Activated CD4-positive, alpha-beta T cell treated with anti-CD3 and anti-CD28 coated beads for 1 hour (primary cell): ENCODE measurements at places on chromosomes 11 and 22.

- no peak for DNase-seq
Observed at GRCh38 chr11:111472228-111472627, 40.0 kb downstream of the BTG4 start.

GRCh38 chr22:39558254-39558727 lies 12.3 kb upstream of the CACNA1I start:
- no peak for DNase-seq

GRCh38 chr22:49010070-49010863 lies 817.4 kb downstream of the BRD1 start:
- no peak for DNase-seq

DNA sequence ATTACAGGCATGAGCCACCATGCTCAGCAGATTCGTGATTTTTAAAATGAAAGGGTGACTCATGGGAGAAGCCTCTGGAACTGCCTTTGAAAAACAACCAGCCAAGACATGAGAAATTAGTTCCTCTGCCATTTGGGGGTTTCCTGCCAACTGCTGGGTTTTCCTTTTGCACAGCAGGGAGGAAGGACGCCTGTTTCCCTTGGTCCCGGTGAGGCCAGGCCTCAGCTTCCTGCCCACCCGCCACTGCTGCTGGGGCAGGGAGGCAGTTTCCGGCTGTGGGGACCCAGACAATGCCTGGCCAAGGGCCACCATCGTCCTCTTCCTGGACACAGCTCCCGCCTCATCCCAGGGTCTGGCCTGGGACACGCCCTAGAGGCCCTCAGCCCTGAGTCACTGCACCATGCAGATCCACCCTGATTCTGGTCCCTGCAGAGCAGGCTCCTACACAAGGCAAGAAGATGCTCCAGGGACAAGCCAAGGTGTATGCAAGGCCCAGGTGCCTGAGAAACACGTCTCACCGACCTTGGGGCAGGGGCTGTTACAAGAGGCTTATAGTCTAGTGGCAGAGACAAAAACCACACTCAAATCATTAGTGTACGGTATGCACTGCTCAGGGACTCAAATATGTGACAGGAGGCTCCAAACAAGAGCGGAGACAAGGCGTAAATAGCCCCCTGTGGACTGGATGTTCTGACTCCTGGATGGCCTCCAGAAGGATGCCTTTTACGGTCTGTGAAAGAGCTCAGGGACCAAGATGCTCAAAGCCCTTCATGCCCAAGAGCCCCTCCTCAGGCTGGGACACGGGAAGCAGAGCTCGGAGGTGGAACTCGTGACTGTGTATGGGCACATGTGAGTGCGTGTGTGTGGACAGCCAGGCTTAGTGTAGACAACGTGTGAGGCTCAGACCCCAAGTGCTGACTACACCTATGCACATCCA lies 10.0 kb downstream of the PPM1F start:
- no peak for DNase-seq

DNA sequence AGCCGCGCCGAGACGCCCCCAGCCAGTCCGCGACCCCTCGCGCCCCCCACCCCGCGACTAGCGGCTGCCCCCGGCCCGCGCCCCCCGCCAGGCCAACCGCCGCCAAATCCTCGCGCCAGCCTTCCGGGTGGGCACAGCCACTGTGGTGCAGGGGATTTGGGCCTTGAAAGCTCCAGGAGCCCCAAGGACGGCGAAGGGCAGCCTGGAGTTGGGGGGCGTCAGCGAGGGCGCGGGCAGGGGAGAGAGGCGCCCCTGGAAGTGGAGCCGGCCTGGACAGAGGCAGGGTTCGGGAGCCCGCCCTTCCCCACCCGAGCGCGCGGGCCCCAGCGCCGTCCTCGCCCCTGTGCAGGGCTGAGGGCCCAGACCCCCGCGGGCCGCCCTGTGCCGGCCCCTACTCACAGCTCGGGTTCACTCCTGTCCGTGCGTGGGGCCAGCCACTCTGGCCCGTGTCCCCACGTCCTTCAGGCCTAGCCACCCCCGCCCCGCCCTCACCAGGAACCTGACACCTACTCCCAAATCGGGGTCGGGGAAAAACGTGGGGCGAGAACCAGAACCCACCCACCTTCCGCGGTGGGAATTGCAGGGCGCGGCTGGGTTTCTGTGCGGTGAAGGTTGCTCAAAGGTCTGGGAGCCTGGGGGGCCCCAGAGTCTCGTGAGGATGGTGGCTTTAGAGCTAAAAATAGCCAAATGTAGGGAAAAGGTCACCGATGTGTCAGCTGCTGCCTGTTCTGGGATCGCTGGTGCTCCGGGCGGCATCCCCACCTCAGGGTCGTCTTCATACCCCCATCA lies at the start of gene CPT1B:
CPT1B (minus strand) TSS at position 441 of the 789 bp plus-strand sequence. CDS start 512 bp downstream, outside the sequence.
- DNase-seq = no peak

- no peak for DNase-seq
Observed at GRCh38 chr11:77144857-77145428, 16.9 kb downstream of the MYO7A start.

GRCh38 chr11:45180179-45180847 lies 33.9 kb downstream of the PRDM11 start:
- no peak for DNase-seq

GRCh38 chr11:44366026-44366425 lies 56.1 kb upstream of the ALX4 start:
- DNase-seq = no peak

GRCh38 chr22:36367479-36367878 lies 20.3 kb downstream of the MYH9 start:
- no peak for DNase-seq

GRCh38 chr11:104713401-104713800 lies 184.9 kb downstream of the CASP12 start:
- DNase-seq = no peak

- no peak for DNase-seq
Observed at GRCh38 chr22:17234144-17234623, 14.9 kb upstream of the ADA2 start.

GRCh38 chr11:76107971-76108370 lies 98.3 kb downstream of the WNT11 start:
- DNase-seq = no peak

GRCh38 chr11:117883063-117883462 lies 6.6 kb upstream of the FXYD6 start:
- DNase-seq = no peak

DNA sequence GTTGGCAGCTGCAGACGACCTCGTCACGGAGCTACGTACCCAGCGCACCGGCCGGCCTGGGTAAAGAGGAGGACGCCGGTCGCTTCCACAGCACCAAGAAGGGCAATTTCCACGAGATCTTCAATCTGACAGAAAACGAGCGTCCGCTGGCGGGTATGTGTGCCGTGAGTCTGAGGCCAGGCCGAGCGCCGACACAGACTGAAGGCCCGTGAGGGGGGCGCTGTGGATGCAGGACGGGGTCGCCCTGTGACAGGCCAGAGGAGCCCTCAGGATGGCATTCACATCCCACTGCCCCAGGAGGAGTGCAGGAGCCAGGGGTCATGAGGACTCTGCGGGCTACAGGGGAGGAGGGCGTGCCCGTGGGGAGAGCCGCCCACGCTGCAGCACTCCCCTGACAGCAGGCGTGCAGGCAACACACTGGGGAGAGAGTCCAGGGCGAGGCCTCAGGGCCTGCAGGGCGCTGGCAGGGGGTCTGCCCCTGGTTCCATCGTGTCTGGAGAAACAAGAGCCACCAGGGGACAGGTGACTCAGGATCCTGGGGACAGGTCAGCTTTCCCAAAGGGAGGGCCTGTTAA lies 53.6 kb downstream of the GRAMD4 start:
- peak; percentile 45 for DNase-seq

DNA sequence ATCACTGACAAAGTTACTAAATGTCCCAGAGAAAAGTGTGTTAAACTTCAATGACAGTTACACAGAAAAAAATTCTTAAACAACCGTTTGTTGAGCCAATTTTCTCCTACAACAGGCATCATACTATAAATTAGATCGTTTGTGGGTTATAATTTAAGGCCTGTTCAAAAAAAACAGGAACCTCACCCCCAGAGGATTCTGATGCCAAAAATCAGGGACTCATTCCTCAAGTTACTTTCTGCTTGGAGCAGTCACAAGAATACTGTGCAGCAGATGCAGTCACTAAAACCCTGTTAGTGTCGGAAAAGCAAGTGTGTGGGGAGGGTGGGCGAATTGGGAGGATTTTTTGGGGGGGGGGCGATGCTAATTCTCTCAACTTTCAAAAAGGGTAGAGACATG lies 657 bp downstream of the CWC15 start:
- no peak for DNase-seq
